ENCODE measurements at places on chromosomes 7 and 10.

- no peak for DNase-seq
These were observed 293.6 kb upstream of the ZMIZ1 start for GRCh38 chr10:78774999-78775711.

GRCh38 chr10:5829267-5829666 lies 16.0 kb upstream of the GDI2 start:
- no peak for DNase-seq

DNA sequence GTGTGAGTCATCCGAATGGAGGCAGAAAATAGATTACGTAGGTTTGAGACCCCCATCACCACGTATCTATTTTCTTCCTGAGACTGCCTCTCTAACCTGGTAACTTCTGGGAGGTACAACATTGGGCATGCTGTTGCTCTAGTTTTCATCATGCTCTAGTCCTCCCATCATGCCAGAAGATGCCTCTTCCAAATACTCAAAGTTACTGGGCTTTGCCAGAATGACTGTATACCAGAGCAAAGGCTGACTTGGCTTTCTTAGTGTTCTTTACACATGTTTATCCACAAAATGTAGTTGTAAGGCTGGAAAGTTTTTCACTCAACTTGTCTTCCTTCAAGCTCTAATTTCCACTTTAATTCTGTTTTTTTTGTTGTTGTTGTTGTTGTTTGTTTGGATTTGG lies 370.5 kb downstream of the MDFIC start:
- DNase-seq: no peak

DNA sequence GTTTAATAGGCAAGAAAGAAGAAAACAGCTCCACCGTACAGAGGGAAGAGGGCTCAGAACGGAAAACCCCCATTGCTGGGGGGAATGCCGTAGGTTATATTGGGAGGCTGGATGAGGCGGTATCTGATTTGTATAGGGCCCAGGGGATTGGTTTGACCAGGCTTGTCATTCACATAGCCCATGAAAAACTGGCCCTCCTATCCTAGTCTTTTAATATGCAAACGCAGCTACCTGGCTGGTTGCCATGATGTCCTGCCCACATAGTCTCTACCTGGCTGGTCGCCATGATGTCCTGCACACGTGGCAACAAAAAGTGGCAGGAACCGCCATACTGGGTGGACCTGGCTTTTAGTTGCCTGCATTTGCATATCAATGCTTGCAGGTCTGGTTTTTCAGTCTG lies 84.7 kb downstream of the AUTS2 start:
- no peak for DNase-seq

- DNase-seq: peak; percentile 57
These were observed 878 bp downstream of the SEC61A2 start for GRCh38 chr10:12130237-12130872.

- DNase-seq: no peak
These were observed 54.7 kb upstream of the EBF3 start for GRCh38 chr10:130018730-130019185.

GRCh38 chr10:93916257-93917063 lies 22.7 kb downstream of the SLC35G1 start:
- no peak for DNase-seq

GRCh38 chr7:1193593-1194424 lies 33.8 kb upstream of the ZFAND2A start:
- DNase-seq: peak; percentile 15

- DNase-seq: no peak
These were observed 25.6 kb downstream of the HIPK2 start for GRCh38 chr7:139752148-139752547.

GRCh38 chr7:115009139-115009538 lies 87.2 kb downstream of the MDFIC start:
- DNase-seq: peak; percentile 55

- no peak for DNase-seq
These were observed 16.6 kb upstream of the AQP1 start for GRCh38 chr7:30894866-30895605.

DNA sequence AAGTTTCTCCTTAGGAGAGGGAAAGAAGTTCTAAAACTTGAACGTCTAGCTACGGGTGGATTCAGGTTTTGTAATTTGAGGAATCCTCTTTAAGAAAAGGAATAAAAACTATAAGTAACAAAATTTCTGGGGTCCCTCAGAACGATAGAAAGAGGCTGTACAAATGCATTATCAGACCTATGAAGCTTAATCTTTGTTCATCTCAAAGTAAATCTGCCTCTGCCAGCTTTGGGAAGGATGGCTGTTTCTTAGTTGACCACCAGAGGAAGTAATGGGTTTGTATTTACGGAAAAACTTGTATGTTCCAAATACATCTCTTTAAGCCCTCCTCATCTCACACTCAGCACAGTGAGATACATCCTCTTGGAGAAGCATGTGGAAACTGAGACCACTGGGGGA lies 864 bp downstream of the PSTK start:
- no peak for DNase-seq

- DNase-seq: no peak
These were observed 209.8 kb upstream of the POM121L12 start for GRCh38 chr7:52825611-52826010.

- DNase-seq: no peak
These were observed 15.6 kb downstream of the ARHGAP21 start for GRCh38 chr10:24708081-24708480.

DNA sequence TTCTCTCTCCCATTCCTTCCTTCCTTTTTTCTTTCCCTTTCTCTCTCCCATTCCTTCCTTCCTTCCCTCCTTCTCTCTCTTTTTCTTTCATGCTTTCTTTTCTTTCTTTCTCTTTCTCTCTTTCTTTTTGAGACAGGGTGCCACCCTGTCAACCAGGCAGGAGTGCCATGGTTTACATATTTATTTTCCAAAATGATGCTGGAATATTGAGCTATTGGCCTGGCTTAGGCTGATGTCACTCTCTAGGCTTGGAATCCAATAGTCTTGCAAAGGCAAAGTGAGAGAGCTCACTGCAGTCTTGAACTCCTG lies 159.1 kb downstream of the BAMBI start:
- no peak for DNase-seq

DNA sequence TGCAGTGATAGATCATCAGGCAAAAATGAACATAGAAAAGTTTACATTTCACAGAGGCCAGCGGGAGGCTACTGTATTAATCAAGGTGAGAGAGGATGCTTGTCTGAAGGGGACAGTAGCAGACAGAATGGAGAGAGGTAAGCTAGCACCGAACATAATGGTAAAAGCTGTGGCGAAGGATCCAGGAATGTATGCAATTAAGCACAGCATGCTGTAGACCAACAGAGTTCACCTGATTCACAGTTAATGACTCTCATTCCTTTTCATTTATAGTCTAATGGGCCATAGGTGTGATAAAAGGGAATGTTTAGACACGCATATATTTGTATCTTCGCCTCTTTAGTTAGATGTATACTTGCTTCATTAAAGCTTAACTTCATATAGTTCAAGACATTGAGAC lies 150.9 kb upstream of the MBL2 start:
- DNase-seq: no peak

GRCh38 chr7:113087071-113087998 lies 708 bp upstream of the GPR85 start:
- peak; percentile 10 for DNase-seq

DNA sequence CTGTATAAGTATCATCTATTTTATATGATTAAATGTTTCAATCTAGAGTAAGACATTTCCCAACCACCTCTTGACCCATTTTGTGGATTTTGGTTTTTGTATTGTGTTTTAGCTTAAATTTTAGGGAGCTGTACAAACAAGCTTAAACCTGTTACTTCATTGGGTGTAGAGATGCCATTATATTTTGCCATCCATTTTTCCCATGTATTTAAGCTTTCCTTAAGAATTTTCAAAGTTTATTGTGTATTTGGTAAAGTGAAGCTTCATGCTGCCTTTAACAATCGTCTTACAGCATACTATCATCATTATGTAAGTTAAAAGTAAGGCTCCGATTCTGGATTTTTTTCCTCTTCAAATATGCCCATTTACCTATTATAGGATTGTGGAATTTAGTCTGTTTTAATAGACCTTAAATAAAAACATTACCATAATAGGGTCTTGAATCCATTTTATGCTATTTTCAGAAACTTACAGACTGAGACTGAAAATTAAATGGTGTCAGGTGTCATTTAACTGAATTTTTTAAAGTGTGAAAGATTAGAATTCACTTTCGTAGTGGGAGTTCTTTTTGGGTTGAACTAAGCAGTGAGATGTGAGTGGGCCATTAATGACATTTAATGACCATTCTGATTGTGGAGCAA lies 2.2 kb downstream of the KMT2E start:
- no peak for DNase-seq

GRCh38 chr7:67593794-67594193 lies 597.2 kb downstream of the TYW1 start:
- DNase-seq: no peak

DNA sequence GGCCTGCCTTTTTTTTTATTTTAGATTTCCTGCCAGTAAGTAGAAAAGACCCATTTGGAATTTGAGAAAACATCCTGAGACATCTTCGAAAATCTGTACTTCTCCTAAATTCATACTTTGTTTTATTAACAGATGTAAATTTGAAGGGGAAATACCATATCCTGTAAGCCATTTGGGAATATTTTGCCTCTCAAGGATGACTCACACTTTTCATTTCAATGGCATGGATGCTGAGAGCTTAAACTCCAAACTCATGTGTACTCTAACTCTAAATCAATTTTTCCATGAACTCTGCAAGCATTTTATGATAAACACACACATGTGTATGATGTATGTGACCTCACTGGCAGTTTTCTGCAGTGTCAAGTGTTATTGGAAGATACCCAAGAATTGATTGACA lies 89.0 kb downstream of the SEMA3A start:
- no peak for DNase-seq

DNA sequence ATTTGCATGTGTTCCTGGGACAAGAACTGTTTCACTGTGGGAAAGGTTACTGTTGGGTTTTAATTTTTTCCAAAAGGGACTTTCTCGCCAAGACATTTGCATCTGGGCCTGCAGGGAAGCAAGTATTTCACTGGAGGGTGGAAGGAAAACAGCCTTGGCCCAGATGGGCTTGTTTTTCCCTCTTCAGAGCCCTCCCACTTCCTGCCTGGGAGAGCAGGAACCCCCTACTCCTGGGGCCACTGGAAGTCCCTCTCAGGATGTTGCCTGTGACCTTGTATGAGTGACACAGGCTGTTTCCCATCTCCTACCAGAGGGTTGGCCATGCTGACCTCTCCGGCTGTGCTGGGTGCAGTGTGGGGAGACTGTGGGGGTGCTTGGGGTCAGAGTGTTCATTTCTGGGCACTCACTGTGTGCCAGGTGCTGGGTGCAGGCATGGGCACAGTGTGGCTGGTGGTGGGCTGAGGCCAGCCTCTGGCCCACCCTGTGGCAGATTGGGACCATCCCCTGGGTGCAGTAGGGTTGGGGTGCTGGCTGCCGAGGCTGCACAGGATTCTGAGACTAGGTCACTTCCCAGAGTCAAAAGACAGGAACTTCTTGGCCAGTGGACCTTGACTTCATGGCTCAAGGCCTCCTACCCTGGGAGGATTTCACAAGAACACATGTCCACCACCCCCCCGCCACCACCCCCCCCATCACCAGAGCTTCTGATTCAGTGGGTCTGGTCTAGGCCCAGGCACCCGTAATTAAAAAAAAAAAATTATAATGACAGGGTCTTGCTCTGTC lies 10.2 kb downstream of the TSPAN15 start:
- no peak for DNase-seq

DNA sequence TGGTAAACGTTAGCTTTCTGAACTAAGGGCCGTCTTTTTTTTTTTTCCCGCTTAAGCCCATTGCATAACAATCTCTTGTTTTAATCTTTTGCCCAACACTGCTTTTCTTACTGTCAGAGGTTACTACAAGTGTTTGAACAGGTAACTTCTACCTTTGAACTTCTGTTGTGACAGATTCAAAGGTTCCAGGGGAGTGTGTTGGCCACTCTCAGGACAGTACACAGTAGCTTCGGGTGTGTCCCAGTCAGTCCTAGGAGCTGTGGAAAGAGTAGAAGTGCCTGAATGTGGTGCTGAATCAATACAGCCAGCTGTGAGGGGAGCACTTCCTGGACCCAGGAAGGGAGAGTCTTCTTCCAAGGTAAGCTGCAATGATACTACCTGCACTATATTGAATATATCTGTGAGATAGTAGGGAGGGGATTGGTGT lies at the start of gene ACSL5:
Gene ACSL5 (plus strand): TSS at position 205 of the 427 bp plus-strand sequence. CDS start 20,831 bp downstream, outside the sequence.
- no peak for DNase-seq

- DNase-seq: no peak
These were observed 266.0 kb downstream of the RNLS start for GRCh38 chr10:88317099-88317498.

- DNase-seq: no peak
These were observed 109.1 kb upstream of the CTTNBP2 start for GRCh38 chr7:117982071-117983055.

DNA sequence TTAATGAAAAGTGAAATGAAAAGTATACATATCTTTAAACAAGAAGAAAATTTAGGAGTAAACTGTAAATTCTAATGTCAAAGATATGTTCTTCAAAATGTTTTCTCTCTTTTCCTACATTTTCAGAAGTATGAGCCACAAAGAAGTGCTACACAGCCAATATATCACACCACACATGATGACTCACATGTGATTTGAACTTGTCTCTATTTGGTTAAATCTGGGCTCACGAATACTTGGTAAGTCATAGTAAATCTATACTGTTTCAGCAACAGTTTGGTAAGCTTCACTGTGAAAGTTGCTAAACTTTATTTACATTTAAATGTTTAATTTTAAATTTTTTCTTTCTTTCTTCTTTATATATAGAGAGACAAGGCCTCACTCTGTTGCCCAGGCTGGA lies 380.6 kb upstream of the IGFBP3 start:
- DNase-seq: no peak

DNA sequence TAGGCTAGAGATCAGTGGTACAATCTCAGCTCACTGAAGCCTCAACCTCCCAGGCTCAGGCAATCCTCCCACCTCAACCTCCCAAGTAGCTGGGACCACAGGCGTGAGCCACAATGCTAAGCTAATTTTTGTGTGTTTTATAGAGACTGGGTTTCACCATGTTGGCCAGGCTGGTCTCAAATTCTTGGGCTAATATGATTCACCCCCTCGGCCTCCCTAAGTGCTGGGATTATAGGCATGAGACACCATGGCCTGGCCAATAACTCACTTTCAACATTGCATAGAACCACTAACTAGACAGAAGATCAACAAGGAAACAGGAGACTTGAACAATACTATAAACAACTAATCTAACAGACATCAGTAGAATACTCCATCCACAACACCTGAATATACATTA lies 191.7 kb downstream of the LRRN3 start:
- DNase-seq: no peak

- no peak for DNase-seq
These were observed 830.2 kb upstream of the LRRTM3 start for GRCh38 chr10:66095610-66096009.

DNA sequence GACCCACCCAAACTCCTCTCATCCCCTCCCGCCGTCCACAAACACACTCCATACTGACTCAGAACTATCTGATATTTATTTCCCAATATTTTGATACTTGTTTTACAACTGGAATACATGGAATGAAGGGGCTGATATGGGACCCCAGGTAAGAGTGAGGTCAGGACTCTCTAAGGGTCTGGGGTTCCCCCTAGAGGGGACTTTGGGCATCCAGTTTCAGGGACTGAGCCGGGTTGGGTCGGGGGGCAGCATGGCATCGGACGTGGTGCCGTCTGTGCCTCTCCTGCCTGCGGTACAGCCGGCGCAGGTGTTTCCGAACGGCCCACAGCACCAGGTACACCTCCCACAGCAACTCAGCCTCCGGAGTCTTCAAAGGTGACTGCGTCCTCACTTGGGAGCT lies 7.5 kb downstream of the SPACDR start:
- DNase-seq: no peak

GRCh38 chr10:113091920-113092319 lies 141.9 kb downstream of the TCF7L2 start:
- DNase-seq: no peak

Data from CD4-positive, alpha-beta T cell treated with Interleukin-4 for 4 hours (primary cell).